PC-9 (cell line): ENCODE measurements at places on chromosomes 7 and 10. TPM values are rescaled to one million over a fixed set of nuclear protein-coding genes. Genes with fewer than 3 reads are reported as not detected.

Gene C10orf67
- total RNA-seq = 1.2 and 1.3 TPM in 2 replicates

Gene CABCOCO1
- not detected in 2 replicates for total RNA-seq

Gene NUTM2B
- 0.83 and 1.3 TPM in 2 replicates for total RNA-seq

Gene ZNF467
- total RNA-seq = 6.6 and 10.3 TPM in 2 replicates

Gene SKIDA1
- 0.65 and 1.1 TPM in 2 replicates for total RNA-seq

Gene OR2A12
- not detected in 2 replicates for total RNA-seq

Gene EN2
- total RNA-seq = not detected in 2 replicates

Gene NYAP1
- 1.3 and 1.9 TPM in 2 replicates for total RNA-seq

Gene AFAP1L2
- 35.4 and 39.9 TPM in 2 replicates for total RNA-seq

Gene PPRC1
- 22.9 and 25.1 TPM in 2 replicates for total RNA-seq

Gene OR9A2
- not detected in 2 replicates for total RNA-seq

Gene NPFFR1
- total RNA-seq = 0.05 and 0.09 TPM in 2 replicates

Gene FOXI2
- not detected in 2 replicates for total RNA-seq

Gene ENO4
- total RNA-seq = 0.43 and 0.79 TPM in 2 replicates

Gene TRIM73
- 16.7 and 24.3 TPM in 2 replicates for total RNA-seq

Gene FGF8
- total RNA-seq = not detected in 2 replicates

Gene SLC39A12
- total RNA-seq = not detected in 2 replicates

Gene ACBD7
- total RNA-seq = 5.9 and 8.2 TPM in 2 replicates

Gene EBLN1
- not detected in 2 replicates for total RNA-seq

Gene NUTM2E
- 0.70 and 0.88 TPM in 2 replicates for total RNA-seq

Gene PAOX
- total RNA-seq = 5.7 and 9.5 TPM in 2 replicates

Gene GPR15LG
- total RNA-seq = not detected in 2 replicates

Gene FLNC
- total RNA-seq = 75.5 and 96.6 TPM in 2 replicates

Gene VWC2
- total RNA-seq = not detected in 2 replicates

Gene FBXO24
- 2.7 and 4.6 TPM in 2 replicates for total RNA-seq

Gene NUP205
- 75.4 and 108 TPM in 2 replicates for total RNA-seq

Gene UCMA
- total RNA-seq = not detected in 2 replicates

Gene CYP2C8
- total RNA-seq = not detected in 2 replicates

Gene PLEKHA8
- 23.0 and 29.6 TPM in 2 replicates for total RNA-seq

Gene NKX2-3
- total RNA-seq = not detected in 2 replicates

Gene ANKRD2
- 5.5 and 8.4 TPM in 2 replicates for total RNA-seq

Gene TRAPPC14
- total RNA-seq = 20.5 and 23.4 TPM in 2 replicates

Gene ACSL5
- 11.7 and 21.4 TPM in 2 replicates for total RNA-seq

Gene ZNF365
- total RNA-seq = 1.3 and 1.8 TPM in 2 replicates

Gene TFEC
- not detected in 2 replicates for total RNA-seq

Gene PTPRN2
- not detected in 2 replicates for total RNA-seq

Gene SPDYE8
- not detected in 2 replicates for total RNA-seq

Gene CFAP43
- 6.0 and 7.1 TPM in 2 replicates for total RNA-seq

Gene KCP
- 9.9 and 15.4 TPM in 2 replicates for total RNA-seq

Gene LRGUK
- 0.60 and 2.3 TPM in 2 replicates for total RNA-seq

Gene MBL2
- not detected in 2 replicates for total RNA-seq

Gene REEP3
- 42.3 and 56.4 TPM in 2 replicates for total RNA-seq

Gene IL6
- total RNA-seq = 1.4 and 1.7 TPM in 2 replicates

Gene THSD7A
- total RNA-seq = 1.6 and 4.0 TPM in 2 replicates

Gene BEND7
- total RNA-seq = 1.7 and 3.2 TPM in 2 replicates

Gene NXPH1
- not detected in 2 replicates for total RNA-seq

Gene STAMBPL1
- total RNA-seq = 7.4 and 7.6 TPM in 2 replicates

Gene CUBN
- 0.07 and 0.28 TPM in 2 replicates for total RNA-seq

Gene ZNF736
- total RNA-seq = 20.1 and 20.8 TPM in 2 replicates

Gene MMD2
- not detected in 2 replicates for total RNA-seq
